ENCODE measurements at places on chromosomes 6 and 20. TPM values are rescaled to one million over a fixed set of nuclear protein-coding genes. Genes with fewer than 3 reads are reported as not detected.

The ZC2HC1B gene
- not detected for total RNA-seq

The METTL24 gene
- 0.28 TPM for total RNA-seq

The BPI gene
- not detected for total RNA-seq

The FAXC gene
- 0.16 TPM for total RNA-seq

The PPIL6 gene
- total RNA-seq: not detected

The PHACTR1 gene
- 0.41 TPM for total RNA-seq

The ENPP5 gene
- total RNA-seq: 2.3 TPM

The ACTL10 gene
- 3.4 TPM for total RNA-seq

The OPN5 gene
- not detected for total RNA-seq

The CD109 gene
- total RNA-seq: 0.19 TPM

The CTCFL gene
- total RNA-seq: not detected

The RAD21L1 gene
- total RNA-seq: not detected

The MBOAT1 gene
- 7.3 TPM for total RNA-seq

The PRR18 gene
- 0.95 TPM for total RNA-seq

The EDN1 gene
- 13.5 TPM for total RNA-seq

DNA sequence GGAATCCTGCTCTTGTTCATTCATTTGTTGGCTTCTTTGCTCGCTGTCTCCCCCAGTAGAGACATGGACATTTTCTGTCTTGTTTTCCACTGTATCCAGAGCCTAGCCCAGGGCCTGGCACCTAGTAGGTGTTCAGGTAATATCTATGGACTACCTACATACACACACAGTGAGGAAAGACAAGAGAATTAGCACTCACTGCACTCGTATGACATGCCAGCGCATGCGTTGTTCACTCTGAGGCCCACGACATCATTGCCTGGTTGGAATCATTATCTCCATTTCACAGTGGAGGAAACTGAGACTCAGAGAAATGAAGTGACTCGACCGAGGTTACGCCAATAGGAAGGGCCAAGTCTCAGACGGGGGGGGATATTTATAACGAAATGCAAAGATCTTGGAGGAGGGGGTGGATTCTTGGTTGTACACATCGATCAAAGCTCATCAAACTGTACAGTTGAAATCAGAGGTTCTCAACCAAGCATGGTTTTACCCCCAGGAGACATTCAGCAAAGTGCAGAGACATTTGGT, 140.1 kb upstream of the PTPN1 start:
- H3K27ac ChIP-seq: no peak overlapping the region
- no peak for DNase-seq
- peaks cover 45% of the 10 kb centered on the region for H3K4me1 ChIP-seq
- H3K36me3 ChIP-seq: no peaks in the 10 kb centered on the region
- H3K27me3 ChIP-seq: no peaks in the 10 kb centered on the region
- no peak overlapping the region for H3K4me3 ChIP-seq

- H3K4me3 ChIP-seq: no peak overlapping the region
- no peak for DNase-seq
- no peak overlapping the region for H3K27ac ChIP-seq
- H3K36me3 ChIP-seq: peaks cover 3% of the 10 kb centered on the region
- H3K4me1 ChIP-seq: no peaks in the 10 kb centered on the region
- no peaks in the 10 kb centered on the region for H3K27me3 ChIP-seq
These were observed 45.9 kb downstream of the RARS2 start for GRCh38 chr6:87543696-87544473.

DNA sequence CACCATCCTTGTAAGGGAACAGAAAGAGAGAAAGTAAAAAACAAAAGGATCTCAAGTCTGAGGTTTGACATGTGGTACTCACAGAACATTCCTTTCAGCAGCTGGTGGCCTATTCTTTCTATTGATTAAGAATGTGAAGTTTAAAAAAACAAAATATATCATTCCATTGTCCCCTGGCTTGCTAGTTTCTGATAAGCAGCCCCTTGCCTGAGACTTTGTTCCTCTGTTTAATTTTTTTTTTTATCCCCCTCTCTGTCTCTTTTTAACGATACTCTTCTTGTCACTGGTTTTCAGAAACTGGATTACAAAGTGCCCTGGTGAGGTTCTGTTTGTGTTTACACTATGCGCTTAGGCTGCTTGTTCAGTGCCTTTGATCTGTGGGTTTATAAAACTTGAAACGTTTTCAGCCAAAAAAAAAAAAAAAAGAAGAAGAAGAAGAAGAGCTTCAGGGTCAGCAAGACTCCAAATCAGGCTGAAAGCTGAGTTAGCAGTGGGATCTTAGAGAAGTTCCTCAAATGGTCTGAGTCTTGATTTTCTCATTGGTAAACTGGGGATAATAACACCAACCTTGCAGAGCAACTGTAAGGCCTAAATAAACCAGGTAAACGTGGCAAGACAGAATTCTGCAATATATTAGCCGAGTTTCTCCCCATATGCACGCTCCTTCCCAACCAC, 45.1 kb upstream of the SLC22A23 start:
- H3K27ac ChIP-seq: peak overlapping the region; percentile 19
- no peak overlapping the region for H3K4me3 ChIP-seq
- H3K36me3 ChIP-seq: no peaks in the 10 kb centered on the region
- no peaks in the 10 kb centered on the region for H3K27me3 ChIP-seq

GRCh38 chr20:20036756-20037155, 15.5 kb downstream of the CRNKL1 start:
- H3K27ac ChIP-seq: no peak overlapping the region
- no peak for DNase-seq
- H3K4me3 ChIP-seq: no peak overlapping the region
- no peaks in the 10 kb centered on the region for H3K27me3 ChIP-seq

DNA sequence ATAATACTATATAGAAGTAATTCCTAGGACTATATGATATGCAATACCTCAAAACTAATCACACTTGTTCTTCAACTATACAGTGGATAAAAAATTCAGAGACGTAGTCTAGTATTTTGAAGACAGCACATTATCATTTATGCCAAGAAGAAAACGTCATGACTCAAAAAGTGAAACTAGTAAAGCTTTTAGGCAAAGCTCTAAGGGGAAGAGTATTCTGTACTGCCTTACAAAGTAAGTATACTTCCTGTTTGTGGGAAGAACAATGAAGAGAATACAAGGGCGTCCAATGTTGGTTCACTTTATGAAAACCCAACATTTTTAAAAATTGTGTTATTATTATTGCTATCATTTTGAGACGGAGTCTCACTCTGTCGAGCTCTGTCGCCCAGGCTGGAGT, 27.9 kb downstream of the LOC128125822 start:
- DNase-seq: no peak
- H3K4me1 ChIP-seq: peaks cover 3% of the 10 kb centered on the region
- H3K27ac ChIP-seq: no peak overlapping the region
- H3K4me3 ChIP-seq: no peak overlapping the region

- DNase-seq: no peak
- no peaks in the 10 kb centered on the region for H3K4me1 ChIP-seq
- H3K27me3 ChIP-seq: peaks cover 2% of the 10 kb centered on the region
- H3K4me3 ChIP-seq: no peak overlapping the region
- no peaks in the 10 kb centered on the region for H3K36me3 ChIP-seq
- H3K27ac ChIP-seq: no peak overlapping the region
These were observed 284.3 kb downstream of the DHX35 start for GRCh38 chr20:39246436-39246835.

- H3K27me3 ChIP-seq: no peaks in the 10 kb centered on the region
- H3K27ac ChIP-seq: no peak overlapping the region
- H3K36me3 ChIP-seq: no peaks in the 10 kb centered on the region
- no peak overlapping the region for H3K4me3 ChIP-seq
These were observed 10.1 kb upstream of the NHSL1 start for GRCh38 chr6:138509371-138509770.

- no peak overlapping the region for H3K4me3 ChIP-seq
- no peaks in the 10 kb centered on the region for H3K4me1 ChIP-seq
- no peaks in the 10 kb centered on the region for H3K27me3 ChIP-seq
These were observed 184.5 kb downstream of the KIF16B start for GRCh38 chr20:16388731-16389130.

- H3K27ac ChIP-seq: no peak overlapping the region
- no peaks in the 10 kb centered on the region for H3K27me3 ChIP-seq
- no peak for DNase-seq
- no peak overlapping the region for H3K4me3 ChIP-seq
These were observed 10.8 kb downstream of the SIM1 start for GRCh38 chr6:100453701-100454521.

DNA sequence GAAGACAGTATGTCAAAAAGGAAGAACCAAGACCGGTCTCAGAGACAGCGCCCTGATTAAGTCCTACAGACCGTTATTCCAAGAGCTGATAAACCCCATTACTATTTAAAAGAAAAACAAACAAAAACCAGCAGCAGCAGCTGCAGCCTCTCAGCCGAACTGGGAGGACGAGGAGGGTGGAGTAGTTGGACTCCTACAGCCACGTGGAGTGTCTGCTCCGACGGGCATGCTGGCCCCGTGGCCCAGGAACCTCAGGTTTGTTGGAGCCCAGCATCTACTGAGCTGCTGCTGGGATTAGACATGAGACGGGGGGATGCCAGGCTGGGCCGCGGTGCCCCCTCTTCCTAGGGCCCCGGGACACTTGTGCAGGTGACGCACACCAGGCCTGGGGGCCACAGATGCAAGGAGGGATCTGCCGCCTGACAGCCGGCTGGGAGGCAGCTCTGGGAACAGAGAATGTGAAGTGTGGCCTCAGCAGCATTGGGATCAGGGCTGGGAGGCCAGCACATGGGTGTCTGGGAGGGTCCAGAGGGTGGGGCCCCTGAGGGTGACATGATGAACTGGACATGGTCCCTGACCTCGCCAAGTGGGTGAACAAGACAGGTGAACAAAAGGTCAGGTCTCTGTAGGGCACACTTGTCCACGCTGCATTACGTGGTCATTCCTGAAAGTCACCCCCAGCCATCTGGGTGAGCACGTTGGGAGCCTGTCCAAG, 2.9 kb upstream of the ZBTB46 start:
- H3K36me3 ChIP-seq: no peaks in the 10 kb centered on the region
- peaks cover 36% of the 10 kb centered on the region for H3K4me1 ChIP-seq
- no peak for DNase-seq
- H3K4me3 ChIP-seq: no peak overlapping the region

DNA sequence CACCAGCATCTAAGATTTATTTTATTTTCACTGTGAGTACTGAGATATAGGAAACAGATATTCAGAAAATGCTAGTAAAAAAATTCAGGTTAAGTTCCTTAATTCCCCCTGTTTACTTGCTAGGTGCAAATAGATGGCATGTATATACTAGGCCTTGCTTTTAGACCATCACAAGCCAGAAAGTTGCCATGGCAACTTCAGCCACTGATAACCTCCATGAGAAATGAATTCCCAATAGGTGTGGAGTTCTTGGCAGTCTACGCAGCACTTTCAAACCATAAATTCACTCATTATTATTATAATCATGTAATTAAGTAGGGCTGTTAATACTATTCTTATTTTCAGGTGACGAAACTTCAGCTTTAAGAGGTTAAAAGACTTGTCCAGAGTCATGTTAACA, 251.6 kb upstream of the TFAP2D start:
- H3K36me3 ChIP-seq: no peaks in the 10 kb centered on the region
- no peak overlapping the region for H3K27ac ChIP-seq
- DNase-seq: no peak
- H3K4me1 ChIP-seq: no peaks in the 10 kb centered on the region

DNA sequence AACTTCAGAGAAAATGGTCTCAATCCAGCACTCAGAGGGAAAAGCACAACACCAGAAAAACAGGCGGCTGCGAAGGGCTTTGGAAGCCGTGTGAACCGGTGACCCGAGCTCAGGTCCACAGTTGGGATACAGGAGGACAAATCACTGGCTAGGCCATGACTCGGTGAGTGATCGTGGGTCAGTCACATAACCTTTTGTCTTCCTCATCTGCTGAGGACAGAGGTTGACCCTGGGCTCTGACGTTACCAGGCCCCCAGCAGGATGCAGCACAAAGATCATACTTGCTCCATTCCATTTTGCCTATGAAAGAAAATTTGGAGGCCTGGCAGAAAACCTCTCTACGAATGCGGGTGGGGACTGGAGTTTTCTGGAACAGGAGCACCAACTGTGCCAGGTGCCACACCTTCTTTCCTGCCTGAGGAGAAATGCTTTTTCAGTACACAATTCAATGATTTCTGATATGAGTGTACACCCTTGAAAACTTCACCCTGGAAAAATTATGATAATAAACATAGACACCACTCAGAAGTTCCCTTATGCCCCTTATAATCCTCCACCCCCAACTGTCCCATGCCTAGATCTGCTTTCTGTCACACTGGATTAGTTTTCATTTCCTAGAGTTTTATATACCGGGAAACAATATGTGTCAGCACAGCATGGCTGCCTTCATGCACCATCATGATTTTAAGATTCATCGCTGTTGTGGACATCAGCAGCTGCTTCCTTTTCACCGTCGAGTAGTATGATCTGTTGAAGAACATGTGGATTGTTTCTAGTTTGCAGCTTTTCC, 85.3 kb upstream of the RALGAPA2 start:
- no peaks in the 10 kb centered on the region for H3K4me1 ChIP-seq
- H3K27me3 ChIP-seq: no peaks in the 10 kb centered on the region
- H3K27ac ChIP-seq: no peak overlapping the region
- no peak overlapping the region for H3K4me3 ChIP-seq

GRCh38 chr20:63696306-63696627, 185 bp upstream of the TNFRSF6B start:
- H3K36me3 ChIP-seq: no peaks in the 10 kb centered on the region
- H3K27me3 ChIP-seq: no peaks in the 10 kb centered on the region
- DNase-seq: peak; percentile 78
- H3K4me1 ChIP-seq: peaks cover 26% of the 10 kb centered on the region
- H3K27ac ChIP-seq: peak overlapping the region; percentile 94
- no peak overlapping the region for H3K4me3 ChIP-seq

- H3K4me3 ChIP-seq: no peak overlapping the region
- H3K4me1 ChIP-seq: peaks cover 17% of the 10 kb centered on the region
- peak; percentile 59 for DNase-seq
- H3K27ac ChIP-seq: no peak overlapping the region
- no peaks in the 10 kb centered on the region for H3K27me3 ChIP-seq
These were observed 4.6 kb upstream of the SOX18 start for GRCh38 chr20:64053841-64054661.

DNA sequence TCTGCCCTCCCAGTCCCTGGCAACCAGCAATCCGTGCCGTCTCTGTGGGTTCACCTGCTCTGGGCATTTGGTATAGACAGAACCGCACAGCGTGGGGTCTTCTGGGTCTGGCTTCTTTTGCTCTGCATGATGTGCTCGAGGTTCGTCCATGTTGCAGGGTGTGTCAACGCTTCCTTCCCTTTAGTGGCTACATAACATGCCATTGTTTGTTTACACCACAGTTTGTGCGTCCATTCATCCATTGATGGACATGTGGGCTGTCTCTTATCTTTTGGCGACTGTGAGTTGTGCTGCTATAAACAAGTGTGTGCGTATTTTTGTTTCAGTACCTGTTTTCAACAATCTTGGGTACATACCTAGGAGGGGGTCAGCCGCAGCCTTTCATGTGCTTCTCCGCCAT, 149.5 kb upstream of the RPS6KA2 start:
- no peaks in the 10 kb centered on the region for H3K36me3 ChIP-seq
- H3K27ac ChIP-seq: no peak overlapping the region
- H3K4me1 ChIP-seq: no peaks in the 10 kb centered on the region
- DNase-seq: no peak
- H3K27me3 ChIP-seq: no peaks in the 10 kb centered on the region
